KG1 (cell line): ENCODE measurements at places on chromosomes 5 and 9.

GRCh38 chr9:97808415-97808814 lies 44.6 kb upstream of the FOXE1 start:
- no peak for DNase-seq

DNA sequence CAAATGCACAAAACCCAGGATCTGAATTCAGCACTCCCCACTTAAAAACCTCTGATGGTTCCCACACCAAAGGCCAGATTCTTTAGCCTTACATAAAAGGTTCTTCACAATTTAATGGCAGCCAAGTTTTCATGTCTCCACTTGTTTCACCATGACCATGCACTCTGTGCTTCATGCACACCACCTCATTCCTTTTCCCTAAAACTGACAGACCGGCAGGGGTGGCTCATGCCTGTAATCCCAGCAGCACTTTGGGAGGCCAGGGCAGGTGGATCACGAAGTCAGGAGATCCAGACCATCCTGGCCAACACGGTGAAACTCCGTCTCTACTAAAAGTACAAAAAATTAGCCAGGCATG lies 150.4 kb downstream of the SEMA6A start:
- no peak for DNase-seq

- DNase-seq, result no peak
These were observed 29.0 kb upstream of the C9orf72 start for GRCh38 chr9:27602142-27602861.

DNA sequence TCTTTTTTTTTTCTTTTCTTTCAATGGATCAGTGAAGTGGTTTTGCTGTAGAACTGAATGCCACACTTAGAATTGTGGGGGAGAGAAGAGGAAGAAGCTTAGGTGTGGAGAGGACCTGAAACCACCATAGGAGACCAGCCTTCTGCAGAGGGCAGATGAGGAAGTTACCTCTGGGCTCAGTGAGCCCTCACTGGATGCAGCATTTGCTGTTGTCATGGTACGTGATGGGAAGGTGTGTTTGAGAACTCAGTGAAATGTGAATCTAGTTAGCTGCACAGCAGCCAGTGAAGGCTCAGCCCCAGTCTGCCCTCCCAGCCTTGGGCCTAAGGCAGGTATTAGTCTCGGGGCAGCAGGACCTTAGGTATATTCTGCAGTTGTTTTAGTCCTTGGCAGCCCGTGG lies 17.5 kb downstream of the CYFIP2 start:
- DNase-seq, result no peak

- no peak for DNase-seq
These were observed 107.4 kb downstream of the FBXO38 start for GRCh38 chr5:148491015-148491792.
